A549 treated with AZD2906 at 1 μM for 4 hours (cell line): ENCODE measurements at places on chromosomes 3 and 15. TPM values are rescaled to one million over a fixed set of nuclear protein-coding genes. Genes with fewer than 3 reads are reported as not detected.

Gene AP4E1
- total RNA-seq, result 7.2 to 11.4 TPM (median 8.7 TPM) in 5 replicates

Gene PIF1
- 9.8 to 17.7 TPM (median 16.7 TPM) in 5 replicates for total RNA-seq

Gene AVEN
- total RNA-seq, result 19.9 to 24.2 TPM (median 23.4 TPM) in 5 replicates

Gene VWA5B2
- 0.29 to 0.55 TPM (median 0.36 TPM) in 5 replicates for total RNA-seq

Gene NEIL1
- total RNA-seq, result 1.4 to 3.8 TPM (median 3.0 TPM) in 5 replicates

Gene PML
- 11.9 to 16.9 TPM (median 15.7 TPM) in 5 replicates for total RNA-seq

Gene USP3
- 35.9 to 42.4 TPM (median 38.3 TPM) in 5 replicates for total RNA-seq

Gene TM4SF4
- total RNA-seq, result 26.2 to 36.4 TPM (median 30.7 TPM) in 5 replicates

Gene MKRN2
- total RNA-seq, result 25.6 to 28.3 TPM (median 27.2 TPM) in 5 replicates
